ENCODE measurements at places on chromosomes 1 and 21. TPM values are rescaled to one million over a fixed set of nuclear protein-coding genes. Genes with fewer than 3 reads are reported as not detected.

The ERVH48-1 gene
- under 0.01 TPM for total RNA-seq

The CELA3B gene
- not detected for total RNA-seq

The OR10J1 gene
- 0.25 TPM for total RNA-seq

The FNBP1L gene
- total RNA-seq = 11.8 TPM

The BTBD19 gene
- 12.0 TPM for total RNA-seq

The TDRD10 gene
- total RNA-seq = not detected

The TMIGD3 gene
- total RNA-seq = not detected

The SH2D1B gene
- not detected for total RNA-seq

The RAP1A gene
- 39.3 TPM for total RNA-seq

The AVPR1B gene
- not detected for total RNA-seq

The CNR2 gene
- not detected for total RNA-seq

All from uterine smooth muscle cell (primary cell).